ENCODE measurements at places on chromosomes 2 and 18.

GRCh38 chr2:96574364-96574763 is 37.8 kb downstream of the ARID5A start:
- DNase-seq, result no peak

DNA sequence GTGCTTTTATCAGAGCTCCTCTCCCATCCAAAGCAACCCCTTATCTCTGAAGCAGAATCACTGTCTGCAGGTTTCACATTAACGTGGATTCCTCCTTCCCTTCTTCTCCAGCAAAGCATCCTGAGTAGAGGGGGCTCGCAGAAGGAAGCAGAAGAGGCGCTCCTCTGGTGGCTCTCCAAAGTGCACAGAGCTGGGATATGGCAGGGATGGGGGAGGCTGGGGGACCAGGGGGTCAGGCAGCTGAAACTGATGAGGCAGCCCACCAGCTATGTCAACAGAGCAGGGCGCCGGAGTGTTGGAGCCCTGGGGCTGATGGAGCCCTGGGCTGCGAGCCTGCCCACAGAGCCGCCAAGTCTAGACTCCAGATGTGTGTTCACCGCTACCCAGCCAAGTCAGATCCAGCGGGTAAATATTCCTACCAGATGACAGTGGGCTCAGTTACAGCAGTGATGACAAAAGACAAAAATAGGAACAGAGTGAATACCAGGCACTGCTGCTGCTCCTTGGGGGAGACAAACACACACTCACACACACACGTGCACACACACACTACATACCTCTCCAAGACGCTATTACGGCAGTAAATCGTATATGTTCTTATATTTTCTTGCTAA is 678.3 kb upstream of the ID2 start:
- DNase-seq, result no peak

GRCh38 chr2:137185378-137186078 is 420.2 kb downstream of the THSD7B start:
- DNase-seq, result no peak

DNA sequence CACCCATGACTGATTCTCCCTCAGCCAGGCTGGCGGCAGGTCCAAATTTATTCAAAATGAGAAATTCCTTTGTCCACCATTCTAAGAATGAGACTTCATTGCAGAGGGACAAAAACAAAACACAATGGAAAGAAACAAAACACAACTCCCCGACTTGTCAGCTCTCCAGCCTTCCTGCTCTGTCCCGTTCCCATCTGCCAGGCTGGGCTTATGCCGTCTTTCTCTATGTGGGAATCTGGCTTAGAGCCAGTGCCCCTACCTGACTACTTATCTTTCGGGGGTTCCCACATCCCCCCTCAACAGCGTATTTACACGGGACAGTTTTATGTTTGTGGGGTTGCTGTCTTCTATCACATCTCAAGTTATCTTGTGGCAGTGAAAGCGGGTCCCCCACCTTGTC is 13.8 kb downstream of the CELF4 start:
- DNase-seq, result no peak

- no peak for DNase-seq
These were observed 125.8 kb upstream of the PGAP1 start for GRCh38 chr2:197052356-197052755.

DNA sequence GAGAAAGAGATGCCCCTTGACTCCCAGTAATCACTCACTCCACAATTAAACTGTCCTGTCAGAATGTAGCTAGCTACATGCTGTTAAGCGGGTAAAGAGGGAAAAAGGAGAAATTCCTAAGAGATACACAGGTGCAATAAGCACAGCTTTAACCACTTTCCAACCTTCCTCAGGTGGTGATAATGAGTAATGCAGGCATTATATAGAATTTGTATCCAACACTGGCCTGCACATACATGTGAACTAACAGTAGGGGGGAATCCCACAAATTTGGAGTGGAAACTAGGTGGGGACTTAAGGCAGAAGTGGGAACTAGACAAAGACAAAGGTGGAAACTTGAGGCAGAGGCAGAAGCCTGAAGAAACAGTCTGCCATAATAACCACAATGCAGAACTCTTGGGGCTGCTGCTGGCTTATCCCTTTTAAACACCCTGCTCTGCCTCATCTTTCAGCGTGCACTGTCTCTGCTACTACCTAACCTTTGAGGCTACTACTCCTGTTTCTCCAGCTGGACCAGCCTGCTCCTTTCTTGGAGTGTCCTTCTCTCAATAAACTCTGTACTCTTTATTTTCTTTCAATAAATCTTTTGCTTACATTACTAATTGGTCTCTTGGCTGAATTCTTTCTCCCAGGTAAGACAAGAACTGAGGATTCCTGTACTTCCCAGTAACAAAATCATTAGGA is 259.7 kb downstream of the PDE11A start:
- no peak for DNase-seq

- DNase-seq, result no peak
These were observed 97.8 kb downstream of the ESCO1 start for GRCh38 chr18:21502661-21503060.

GRCh38 chr2:159133797-159134196 is 152.7 kb downstream of the WDSUB1 start:
- DNase-seq, result no peak

DNA sequence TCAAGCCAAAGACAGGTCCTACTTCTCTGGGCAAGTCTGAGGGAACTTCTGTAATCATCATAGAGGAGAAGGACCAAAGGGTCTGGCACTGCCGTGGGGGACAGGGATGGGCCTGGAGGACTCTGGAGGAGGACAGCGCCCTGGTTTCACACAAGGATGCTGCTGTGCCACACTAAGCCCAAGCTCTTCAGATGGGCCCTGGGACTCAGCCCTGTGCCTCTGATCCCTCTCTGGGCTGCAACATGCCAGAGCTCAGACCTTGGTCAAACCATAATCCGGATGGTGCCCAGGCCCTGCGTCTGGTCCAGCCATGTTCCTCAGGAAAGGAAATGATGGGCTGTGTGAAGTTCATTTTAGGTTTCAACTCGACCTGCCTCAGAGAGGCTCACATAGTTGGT is 222.0 kb upstream of the COPS8 start:
- no peak for DNase-seq

- no peak for DNase-seq
These were observed 93.3 kb downstream of the ACTR2 start for GRCh38 chr2:65320946-65321345.

- DNase-seq, result no peak
These were observed 23.2 kb downstream of the HDAC4 start for GRCh38 chr2:239377591-239377990.

DNA sequence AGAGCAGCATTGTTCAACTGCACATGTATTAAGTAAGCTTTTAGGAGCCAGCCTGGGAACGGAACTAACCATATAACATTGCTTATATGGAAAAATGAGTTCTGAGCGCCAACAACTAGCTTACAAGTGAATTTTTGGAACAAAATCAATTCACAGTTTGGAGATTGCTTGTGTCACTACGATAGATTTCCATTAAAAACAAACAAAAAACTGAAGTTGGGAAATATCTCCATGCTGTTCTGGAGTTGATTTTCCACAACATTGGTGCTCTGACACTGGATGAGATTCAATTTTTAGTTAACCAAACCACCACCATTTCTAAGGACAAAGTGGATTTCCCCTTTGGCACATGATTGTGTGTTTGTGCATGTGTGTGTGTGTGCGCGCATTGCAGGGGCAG is 56.9 kb upstream of the ZNF397 start:
- no peak for DNase-seq

GRCh38 chr2:64838817-64839216 is 150.4 kb upstream of the SLC1A4 start:
- DNase-seq, result no peak

Measured in CD4-positive, alpha-beta T cell (primary cell).